ENCODE measurements at places on chromosomes 12 and 14.

DNA sequence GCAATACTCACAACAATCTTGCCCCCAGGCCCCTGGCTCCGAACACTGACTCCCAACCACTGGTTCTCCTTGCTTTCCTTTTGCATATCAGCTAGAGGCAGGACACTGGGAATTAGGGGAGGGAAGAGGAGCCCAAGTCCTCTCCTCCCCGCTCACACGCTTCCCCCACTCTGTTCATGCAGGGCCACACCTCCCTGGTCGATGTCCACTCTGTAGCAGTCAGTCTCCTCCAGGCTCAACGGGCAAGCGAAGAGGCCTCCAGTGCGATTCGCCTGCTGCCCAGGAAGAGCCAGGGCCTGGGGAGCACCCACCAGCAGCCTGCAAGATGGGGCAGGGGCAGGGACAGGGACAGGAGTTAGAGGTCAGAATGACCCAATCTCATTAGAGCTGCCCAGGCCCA lies 4.8 kb downstream of the ITGA7 start:
- DNase-seq: no peak

GRCh38 chr12:77354766-77355362 lies 289.5 kb upstream of the E2F7 start:
- peak; percentile 25 for DNase-seq

- DNase-seq: no peak
Measured at GRCh38 chr12:23464241-23464812, 485.1 kb downstream of the SOX5 start.

- DNase-seq: no peak
Measured at GRCh38 chr14:98512501-98513251, 759.3 kb downstream of the BCL11B start.

GRCh38 chr12:89695830-89696229 lies 12.8 kb downstream of the ATP2B1 start:
- DNase-seq: no peak

DNA sequence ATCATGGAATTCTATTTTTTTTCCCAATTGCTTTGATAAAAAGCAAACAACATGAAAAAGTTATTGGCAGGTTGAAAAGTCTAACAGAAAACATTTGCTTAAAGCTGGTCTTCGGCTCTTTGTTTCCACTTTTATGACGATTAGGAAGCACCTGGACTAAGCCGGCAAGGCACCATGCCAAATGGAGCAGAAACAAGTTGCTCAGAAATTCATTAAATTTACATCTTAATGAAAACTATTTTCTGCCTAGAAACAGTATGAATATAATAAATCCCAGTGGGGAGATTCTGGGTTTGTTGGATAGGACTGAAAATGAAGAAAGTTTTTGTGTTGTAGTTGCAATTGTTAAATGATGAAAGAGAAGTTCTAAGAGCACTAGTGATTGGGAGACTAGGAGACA lies 51.4 kb upstream of the OR9K2 start:
- DNase-seq: no peak

DNA sequence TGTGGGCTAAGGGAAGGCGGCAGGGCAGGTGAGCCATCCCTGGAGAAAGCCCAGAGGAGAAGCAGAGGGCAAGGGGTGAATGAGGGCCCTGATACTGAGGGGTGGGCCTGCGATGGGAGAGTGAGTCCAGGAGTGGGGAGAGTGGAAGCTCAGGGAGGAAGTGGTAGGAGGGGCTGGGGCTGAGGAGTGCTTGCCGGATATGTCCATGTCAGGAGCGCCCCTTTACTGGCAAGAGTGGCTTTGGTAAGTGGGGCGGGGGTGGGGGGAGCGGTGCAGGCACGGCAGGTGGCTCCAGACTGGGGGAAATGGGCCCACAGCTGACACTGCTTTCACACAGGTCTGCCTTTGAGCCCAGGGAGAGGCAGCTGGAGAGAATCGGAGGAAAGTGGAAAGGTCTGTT lies 86.4 kb upstream of the GPR68 start:
- DNase-seq: no peak

DNA sequence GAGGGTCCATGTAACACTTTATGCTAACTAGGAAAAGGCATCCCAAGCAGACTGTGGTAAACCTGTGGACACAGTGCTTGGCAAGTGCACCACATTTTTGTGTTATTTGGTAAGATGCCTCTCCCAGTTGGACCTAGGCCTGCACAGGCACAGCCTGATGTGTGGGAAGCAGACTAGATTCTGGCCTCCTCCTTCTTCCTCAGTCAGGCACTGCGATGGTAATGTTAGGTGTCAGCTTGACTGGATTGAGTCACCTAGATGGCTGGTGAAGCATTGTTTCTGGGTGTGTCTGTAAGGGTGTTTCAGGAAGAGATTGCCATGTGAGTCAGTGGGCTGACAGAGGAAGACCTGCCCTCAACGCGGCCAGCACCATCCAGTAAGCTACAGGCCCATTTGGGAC lies 25.3 kb upstream of the RHOJ start:
- peak; percentile 99 for DNase-seq

- no peak for DNase-seq
Measured at GRCh38 chr12:91871751-91872150, 273.9 kb downstream of the BTG1 start.

GRCh38 chr14:85468816-85469215 lies 61.1 kb upstream of the FLRT2 start:
- no peak for DNase-seq

- DNase-seq: no peak
Measured at GRCh38 chr14:20435582-20436362, at the start of gene KLHL33. KLHL33 (minus strand) TSS chr14:20436166; CDS start chr14:20435811, 355 bp downstream.

DNA sequence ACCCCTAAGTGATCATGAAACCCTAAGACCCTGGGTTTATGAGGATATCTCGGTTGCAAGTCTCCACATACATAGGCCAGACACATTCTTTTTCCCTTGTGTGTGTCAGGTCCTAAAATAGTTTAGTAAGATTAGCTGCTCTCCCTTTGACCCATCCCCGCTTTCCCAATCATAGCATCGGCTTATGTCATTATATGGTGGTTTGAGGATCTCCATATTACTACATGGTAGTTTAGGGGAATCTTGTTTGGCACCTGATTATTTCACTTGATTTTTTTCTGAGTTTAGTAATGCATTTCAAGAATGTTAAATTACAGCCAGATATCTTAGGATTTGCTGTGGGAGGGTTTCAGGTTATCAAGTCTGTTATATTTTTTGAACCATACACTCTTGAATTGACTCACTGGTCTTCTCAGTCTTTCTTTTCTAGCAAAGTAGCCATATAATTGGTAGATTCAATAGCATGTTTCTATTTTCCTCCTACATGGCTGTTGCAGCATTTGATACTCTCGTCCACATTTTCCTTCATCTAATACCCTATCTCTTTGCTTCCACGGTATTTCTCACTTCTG lies 68.3 kb upstream of the TRHDE start:
- DNase-seq: no peak

DNA sequence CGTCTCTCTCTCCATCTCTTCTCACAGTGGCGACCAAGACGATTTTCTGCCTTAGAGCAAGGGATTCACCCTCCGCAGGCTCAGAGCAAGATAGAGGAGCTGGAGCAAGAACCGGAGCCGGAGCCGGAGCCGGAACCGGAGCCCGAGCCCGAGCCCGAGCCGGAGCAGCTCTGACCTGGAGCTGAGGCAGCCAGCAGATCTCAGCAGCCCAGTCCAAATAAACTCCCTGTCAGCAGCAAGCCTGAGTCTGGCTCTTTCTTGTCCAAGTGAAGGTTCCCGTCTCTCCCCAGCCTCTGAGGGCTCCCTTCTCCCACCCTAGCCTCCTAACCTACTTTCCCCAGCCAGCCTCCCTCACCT lies 5.9 kb downstream of the LAG3 start:
- DNase-seq: no peak

DNA sequence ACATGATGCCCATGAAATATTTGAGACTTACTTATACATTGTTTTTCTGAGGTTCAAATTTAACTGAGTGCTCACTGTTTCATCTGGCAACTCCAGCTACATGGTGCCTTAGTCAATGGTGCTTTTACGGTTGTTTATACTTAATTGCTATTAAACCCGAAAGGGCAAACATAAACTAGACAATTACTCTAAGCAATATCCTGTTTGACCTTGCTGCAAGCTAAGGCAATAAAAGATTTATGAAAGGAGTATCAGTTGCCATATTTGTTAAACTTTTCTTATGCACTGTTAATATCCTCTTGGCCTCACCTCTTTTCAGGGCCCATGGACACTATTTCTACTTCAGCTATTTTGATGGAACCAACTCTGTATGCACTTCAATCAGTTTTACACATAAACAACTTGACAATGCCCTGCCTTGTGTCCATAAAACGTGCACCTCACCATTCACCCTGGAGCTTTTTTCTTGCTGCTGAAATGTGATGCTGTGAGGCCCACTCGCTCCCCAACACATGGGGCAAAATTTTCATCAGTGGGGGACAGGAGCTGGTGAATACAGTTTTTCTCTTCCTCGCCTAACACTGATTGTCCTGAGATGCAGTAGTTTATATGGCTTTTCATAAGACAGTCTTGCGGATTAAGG lies 64.1 kb upstream of the HIF1A start:
- DNase-seq: no peak

- peak; percentile 99 for DNase-seq
Measured at GRCh38 chr12:75635606-75636444, 124.4 kb upstream of the KRR1 start.

GRCh38 chr12:92418381-92418780 lies 272.7 kb upstream of the BTG1 start:
- DNase-seq: no peak

Measured in astrocyte (in vitro differentiated cells and primary cell).